ENCODE measurements at places on chromosomes 1 and 21. TPM values are rescaled to one million over a fixed set of nuclear protein-coding genes. Genes with fewer than 3 reads are reported as not detected.

Gene CYP4A11
- not detected for total RNA-seq

Gene SH2D5
- total RNA-seq = 31.5 TPM

Gene NBPF8
- total RNA-seq = 14.7 TPM

Gene PROK1
- not detected for total RNA-seq

Gene ATG4C
- total RNA-seq = 6.6 TPM

Gene TIPRL
- 40.7 TPM for total RNA-seq

Gene PKN2
- total RNA-seq = 24.1 TPM

Gene PTPRU
- total RNA-seq = 84.0 TPM

Gene RSPH1
- total RNA-seq = 0.43 TPM

Gene IQCC
- total RNA-seq = 2.3 TPM

Gene PROX1
- total RNA-seq = 0.43 TPM

Gene TTC22
- total RNA-seq = 16.8 TPM

Gene FCRLA
- not detected for total RNA-seq

Gene TINAGL1
- total RNA-seq = 186 TPM

Gene GSTM2
- 3.6 TPM for total RNA-seq

Gene OR2T29
- total RNA-seq = not detected

Gene ZRANB2
- 21.0 TPM for total RNA-seq

Gene DNALI1
- 0.21 TPM for total RNA-seq

Gene KRTAP6-2
- total RNA-seq = not detected

Gene KISS1
- total RNA-seq = 0.48 TPM

Gene CRYAA
- total RNA-seq = not detected

Gene LEFTY2
- not detected for total RNA-seq

Gene LCE1F
- not detected for total RNA-seq

Gene CELA3A
- total RNA-seq = not detected

Gene DCDC2B
- total RNA-seq = under 0.01 TPM

Gene IPP
- total RNA-seq = 5.8 TPM

Gene GBP7
- not detected for total RNA-seq

Gene SLC30A2
- total RNA-seq = not detected

Gene AMIGO1
- total RNA-seq = 0.48 TPM

Gene KCNE1
- total RNA-seq = not detected

Gene SYT6
- not detected for total RNA-seq

Gene MROH9
- not detected for total RNA-seq

Gene ALPL
- total RNA-seq = not detected

Gene SHE
- 0.24 TPM for total RNA-seq

Gene FMN2
- total RNA-seq = 0.21 TPM

Gene BCAS2
- total RNA-seq = 48.7 TPM

Gene COL9A2
- not detected for total RNA-seq

Gene HNRNPCL2
- total RNA-seq = not detected

Gene TRPM2
- under 0.01 TPM for total RNA-seq

Gene SLC26A9
- total RNA-seq = not detected

Gene CLEC20A
- not detected for total RNA-seq

Gene FCRL2
- not detected for total RNA-seq

Gene SPATA46
- not detected for total RNA-seq

Gene IGSF21
- total RNA-seq = not detected

Gene KCNQ4
- total RNA-seq = 0.48 TPM

All from tracheal epithelial cell (primary cell).